ENCODE measurements at places on chromosomes 4 and X. TPM values are rescaled to one million over a fixed set of nuclear protein-coding genes. Genes with fewer than 3 reads are reported as not detected.

Gene TBC1D8B
- total RNA-seq = 5.4 TPM

Gene RNF150
- total RNA-seq = 0.51 TPM

Gene BEND4
- not detected for total RNA-seq

Gene SLC6A14
- not detected for total RNA-seq

Gene HNRNPH2
- 82.7 TPM for total RNA-seq

Gene CXCL10
- total RNA-seq = 0.33 TPM

Gene SH2D1A
- total RNA-seq = not detected

Gene TBC1D9
- total RNA-seq = 25.4 TPM

Gene PPP2R2C
- under 0.01 TPM for total RNA-seq

Gene GATA1
- total RNA-seq = not detected

Gene CCKAR
- total RNA-seq = under 0.01 TPM

Gene ARHGEF9
- total RNA-seq = 10.3 TPM

Gene MTMR1
- total RNA-seq = 19.0 TPM

Gene LDB2
- total RNA-seq = 40.6 TPM

Gene UGT2A1
- not detected for total RNA-seq

Gene AVPR2
- not detected for total RNA-seq

Gene SPATA4
- total RNA-seq = 0.66 TPM
